ENCODE measurements at places on chromosomes 1 and 21.

- no peak for DNase-seq
Observed at GRCh38 chr1:114482585-114482984, 28.4 kb downstream of the TRIM33 start.

DNA sequence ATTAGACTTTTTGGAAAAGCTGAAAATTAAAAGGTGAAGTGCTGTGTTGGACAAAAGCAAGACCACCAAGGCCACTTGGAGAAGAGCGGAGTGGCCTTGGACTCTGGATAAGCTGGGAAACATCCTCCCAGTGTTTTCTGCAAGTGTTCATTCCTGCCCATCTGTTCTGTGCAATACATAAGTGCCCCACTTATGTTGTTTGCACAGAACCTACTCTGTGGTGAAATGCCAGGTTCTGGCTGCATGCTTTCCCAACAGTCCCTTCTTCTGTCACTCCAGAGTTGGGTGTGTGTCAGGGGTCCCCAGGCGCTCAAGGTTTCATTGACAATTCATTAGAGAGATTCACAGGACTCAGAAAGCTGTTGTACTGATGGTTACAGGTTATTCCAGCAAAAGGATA is 30.3 kb downstream of the NHLH2 start:
- no peak for DNase-seq

- DNase-seq: no peak
Observed at GRCh38 chr21:29034678-29035077, 10.2 kb downstream of the USP16 start.

- no peak for DNase-seq
Observed at GRCh38 chr1:116375887-116376728, 3.1 kb downstream of the ATP1A1 start.

GRCh38 chr1:37477946-37478345 is 3.6 kb downstream of the ZC3H12A start:
- no peak for DNase-seq

DNA sequence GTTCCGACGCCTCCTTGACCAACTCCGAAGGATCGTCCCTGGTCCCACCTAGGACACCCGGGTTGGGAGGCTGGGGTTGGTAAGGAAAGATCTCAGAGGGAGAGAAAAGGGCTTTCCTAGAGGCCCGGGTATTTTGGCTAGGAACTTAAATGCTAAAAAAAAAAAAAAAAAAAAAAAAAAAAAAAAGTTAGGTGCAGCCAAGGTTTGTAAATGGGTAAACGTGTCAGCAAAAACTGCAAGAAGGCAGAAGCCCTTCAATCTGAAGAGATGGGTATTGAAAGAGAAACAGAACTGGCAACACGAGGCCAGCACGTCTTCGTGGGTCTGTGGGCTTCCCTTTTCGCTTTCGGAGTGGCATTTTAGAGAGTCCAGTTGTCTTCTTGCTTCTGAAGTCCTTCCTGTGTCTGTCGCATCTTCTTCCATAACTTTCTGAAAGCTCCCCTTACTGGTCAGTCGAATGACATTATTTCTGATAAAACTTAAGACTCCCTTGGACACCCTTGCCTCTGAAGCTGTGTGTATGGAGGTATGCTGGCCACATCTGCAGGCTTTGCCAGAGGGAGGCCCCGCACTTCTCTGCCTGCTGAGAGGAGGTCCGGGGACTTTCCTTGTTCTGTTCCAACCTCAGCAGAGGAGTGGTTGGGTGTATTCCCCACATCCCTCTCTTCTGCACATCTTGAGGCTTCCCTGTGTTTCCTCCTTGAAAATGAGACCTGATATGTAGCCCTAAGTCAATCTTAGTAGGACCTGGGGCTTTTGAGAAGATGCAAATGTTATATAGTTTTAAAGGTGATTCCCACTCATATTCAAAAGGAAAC is 745 bp downstream of the RCSD1 start:
- DNase-seq: no peak

All from esophagus squamous epithelium (tissue), 5 donors.